ENCODE measurements at places on chromosomes 6 and 20.
A peak's percentile ranks its signal among the peaks of the same experiment; 100 is the strongest.

GRCh38 chr20:13418263-13419229 is 197.5 kb downstream of the ISM1 start:
- no peak for DNase-seq

DNA sequence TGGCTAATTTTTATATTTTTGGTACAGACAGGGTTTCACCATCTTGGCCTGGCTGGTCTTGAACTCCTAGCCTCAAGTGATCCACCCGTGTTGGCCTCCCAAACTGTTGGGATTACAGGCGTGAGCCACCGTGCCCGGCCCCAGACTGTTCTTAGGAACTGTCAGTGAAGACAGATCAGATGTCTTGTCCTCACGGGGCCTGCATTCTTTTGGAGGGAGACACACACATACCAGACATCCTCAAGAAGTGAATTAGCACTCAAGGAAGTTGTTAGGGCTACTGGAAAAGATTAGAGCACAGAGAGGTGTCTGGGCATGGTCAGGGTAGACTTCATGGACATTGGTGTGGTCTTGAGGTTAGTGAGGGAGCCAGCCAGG is 10.3 kb upstream of the LPIN3 start:
- peak; percentile 45 for DNase-seq

GRCh38 chr20:22540832-22541231 is 43.5 kb downstream of the FOXA2 start:
- DNase-seq, result no peak

DNA sequence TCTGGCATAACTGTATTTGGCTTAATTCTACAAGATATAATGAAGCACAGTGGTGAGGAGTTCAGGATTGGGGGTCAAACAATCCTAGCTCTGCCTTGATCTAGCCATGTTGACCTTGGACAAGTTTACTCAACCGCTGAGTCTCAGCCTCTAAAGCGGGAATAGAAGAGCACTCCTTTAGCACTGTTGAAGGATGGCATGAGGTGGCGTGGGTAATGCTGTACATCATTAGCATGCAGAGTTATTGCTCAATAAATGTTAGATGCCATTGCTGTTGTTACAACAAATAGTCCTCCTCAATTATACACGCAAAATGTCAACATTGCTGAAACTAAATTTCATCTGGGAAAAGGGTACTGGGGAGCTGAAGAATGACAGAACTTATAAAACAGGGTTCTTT is 78.6 kb downstream of the KIF13A start:
- DNase-seq, result no peak

DNA sequence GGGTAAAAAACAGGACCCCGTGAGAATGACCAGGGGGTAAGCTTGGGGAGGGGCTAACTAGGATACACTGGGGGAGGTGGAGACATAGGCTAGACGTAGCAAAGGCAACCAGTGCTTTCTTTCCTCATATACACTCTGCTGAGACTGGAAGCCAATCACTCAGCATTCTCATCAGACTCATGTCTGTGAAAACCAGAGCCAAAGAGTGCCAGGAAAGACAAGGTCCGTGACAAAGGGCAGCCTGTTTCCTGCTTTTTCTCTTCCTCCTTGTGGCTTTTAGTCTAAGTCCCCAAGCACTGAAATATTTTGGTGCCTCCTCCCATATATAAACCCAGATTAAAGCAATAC is 97.9 kb upstream of the NEDD9 start:
- DNase-seq, result no peak

DNA sequence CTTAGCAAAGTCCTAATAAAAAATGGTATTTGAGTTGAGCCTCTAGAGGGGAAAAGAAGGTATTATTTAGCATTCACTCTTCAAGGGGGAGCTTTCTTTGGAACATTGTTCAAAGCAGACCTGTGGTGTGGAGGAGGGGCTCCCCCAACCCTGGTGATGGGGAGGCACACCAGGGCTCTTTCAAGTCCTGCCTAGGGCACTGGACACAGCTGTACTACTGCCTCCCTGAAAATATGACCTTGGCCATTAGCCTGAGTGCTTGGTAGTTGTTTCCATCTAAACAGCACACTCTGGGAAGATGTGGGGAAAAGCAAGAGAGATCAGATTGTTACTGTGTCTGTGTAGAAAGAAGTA is 215.1 kb upstream of the CNR1 start:
- no peak for DNase-seq

GRCh38 chr6:30881392-30882203 is 2.7 kb upstream of the DDR1 start:
- DNase-seq, result no peak

DNA sequence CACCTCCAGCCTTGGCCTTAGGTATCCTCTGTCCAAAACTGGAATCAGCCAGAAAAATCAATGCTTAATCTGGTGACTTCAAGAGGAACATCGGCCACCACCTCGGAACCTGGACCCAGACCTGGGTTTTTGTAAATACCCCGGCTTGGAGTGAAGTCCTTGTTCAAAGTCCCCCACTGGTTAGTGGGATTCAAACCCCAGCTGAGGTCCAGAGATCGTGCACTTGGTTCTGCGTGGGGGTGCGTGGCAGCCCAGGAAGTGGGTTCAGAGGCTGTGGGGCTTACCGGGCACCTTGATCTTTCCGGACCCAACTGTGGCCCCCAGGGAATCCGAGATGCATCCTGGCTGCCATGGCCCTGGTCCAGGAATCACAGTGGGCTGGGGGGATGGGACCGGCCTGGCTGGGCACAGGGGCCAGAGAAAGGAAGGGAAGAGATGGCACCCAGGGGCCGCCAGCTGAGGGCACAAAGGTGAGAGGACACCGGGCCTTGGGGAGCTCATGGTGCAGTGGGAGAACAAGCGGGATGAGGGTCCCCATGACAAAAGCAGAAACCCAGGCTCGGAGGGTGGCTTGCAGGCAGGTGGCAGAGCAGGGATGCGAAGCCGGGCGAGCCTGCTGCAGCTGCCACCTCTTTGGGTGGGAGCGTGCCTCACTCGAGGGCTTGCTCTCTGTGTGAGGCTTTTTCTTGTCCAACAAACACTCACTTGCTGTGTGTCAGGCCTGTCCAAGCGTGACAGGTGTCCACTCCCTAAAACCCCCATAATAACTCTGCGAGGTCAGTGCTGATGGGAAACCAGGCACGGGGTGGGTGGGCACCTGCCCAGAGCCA is 27.7 kb downstream of the ZBP1 start:
- DNase-seq, result no peak

- DNase-seq, result no peak
These were observed 149.7 kb downstream of the CARMIL1 start for GRCh38 chr6:25428758-25429317.

DNA sequence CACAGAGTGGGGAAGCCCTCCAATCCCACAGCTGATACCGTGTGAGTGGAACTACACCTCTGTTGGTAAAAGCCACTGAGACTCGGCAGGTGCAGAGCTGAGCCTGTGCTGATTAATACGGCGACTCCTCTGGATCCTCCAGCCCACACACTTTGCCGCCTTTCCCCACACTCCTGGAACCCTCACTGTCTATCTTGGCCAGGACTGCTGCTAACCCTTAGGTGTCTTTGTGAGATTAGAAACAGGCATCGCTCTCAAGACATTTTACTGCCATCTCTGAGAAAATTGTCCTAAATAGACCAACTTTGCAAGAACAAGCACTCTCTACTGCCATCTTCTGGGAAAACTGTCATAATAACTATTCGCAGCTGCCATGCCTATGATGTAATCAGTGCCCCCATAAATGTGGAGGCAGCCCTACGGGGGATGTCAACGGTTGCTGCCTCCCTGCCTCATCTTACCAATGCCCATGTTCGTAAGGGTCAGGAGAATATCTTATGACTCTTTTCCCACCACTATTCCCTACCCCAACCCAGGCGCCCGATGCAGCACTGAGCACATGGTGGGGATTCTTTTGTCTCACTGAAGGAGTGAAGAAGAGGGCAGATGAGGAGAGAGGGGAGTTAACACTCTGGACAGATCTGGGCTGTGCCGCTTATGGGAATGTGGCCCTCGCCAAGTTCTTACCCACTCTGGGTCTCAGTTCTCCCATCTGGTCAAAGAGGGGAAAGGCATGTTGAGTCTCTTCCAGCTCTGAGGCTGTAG is 26.1 kb upstream of the KCNB1 start:
- DNase-seq, result no peak

- DNase-seq, result no peak
These were observed 26.8 kb upstream of the UBE2J1 start for GRCh38 chr6:89379281-89379680.

GRCh38 chr6:19121521-19121920 is 715.6 kb upstream of the ID4 start:
- no peak for DNase-seq

All from suprapubic skin (tissue), 4 donors.